ENCODE measurements at places on chromosomes 7 and 10.

GRCh38 chr10:6134099-6134823 is 45.4 kb downstream of the RBM17 start:
- DNase-seq = no peak

GRCh38 chr7:142754681-142755575 is 5.7 kb downstream of the PRSS1 start:
- no peak for DNase-seq

DNA sequence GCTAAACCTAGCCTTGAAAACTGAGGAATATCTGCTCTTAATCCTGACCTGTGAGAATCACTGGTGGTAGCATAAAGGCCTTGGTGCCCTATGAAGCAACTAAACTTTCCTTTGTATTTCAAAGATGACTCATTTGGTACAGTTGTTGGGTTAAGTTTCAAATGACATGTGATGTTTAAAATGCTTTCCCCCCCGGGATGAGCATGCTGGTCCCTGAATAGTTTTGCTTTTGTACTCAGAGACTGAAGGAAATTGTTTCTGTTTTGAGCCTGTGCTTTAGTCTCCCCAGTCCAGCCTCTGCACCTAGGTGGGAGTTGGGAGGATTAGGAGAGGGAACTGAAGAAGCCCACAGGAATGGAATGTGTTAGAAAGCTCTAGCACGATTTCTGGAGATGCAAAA is 258.9 kb upstream of the NPY start:
- DNase-seq = no peak

DNA sequence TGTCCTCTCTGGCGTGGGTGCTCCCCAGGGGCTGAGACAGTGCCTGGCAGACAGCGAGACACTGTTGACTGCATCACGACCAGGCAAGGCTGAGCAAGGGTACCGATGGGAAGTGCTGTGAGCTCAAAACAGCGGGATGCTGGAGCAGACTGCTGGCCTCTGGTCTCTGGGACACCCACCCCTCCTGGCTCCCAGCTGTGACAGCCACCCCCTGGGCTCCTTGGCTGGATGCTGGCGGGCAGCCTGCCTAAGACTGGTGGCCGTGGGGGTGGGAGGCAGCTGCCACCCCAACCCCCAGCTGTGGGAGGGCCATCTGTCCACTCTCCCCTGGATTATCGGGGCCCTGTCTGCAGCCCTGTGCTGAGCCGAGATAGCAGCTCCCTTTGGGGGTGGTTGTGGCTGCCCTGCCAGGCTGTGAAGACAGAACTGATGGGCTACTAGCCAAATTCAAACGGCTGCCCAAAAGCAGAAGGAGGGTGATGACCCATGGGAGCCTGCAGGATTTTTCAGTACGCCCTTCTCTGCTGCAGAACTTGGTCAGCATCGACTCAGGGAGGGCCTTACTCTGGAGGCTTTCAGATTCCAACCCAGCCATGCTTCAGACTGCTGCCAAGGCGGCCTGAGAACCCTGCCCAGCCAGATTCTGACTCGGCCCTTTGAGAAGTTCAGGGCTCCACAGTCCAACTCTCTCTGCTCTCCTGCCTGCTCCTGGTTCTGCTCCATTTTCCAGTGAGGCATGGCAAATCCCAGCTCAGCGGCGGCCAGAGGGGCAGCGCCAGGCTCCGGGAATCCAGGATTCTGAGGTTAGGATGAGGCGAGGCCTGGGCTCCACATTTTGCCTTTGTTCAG is 125.3 kb downstream of the NEURL1 start:
- DNase-seq = no peak

DNA sequence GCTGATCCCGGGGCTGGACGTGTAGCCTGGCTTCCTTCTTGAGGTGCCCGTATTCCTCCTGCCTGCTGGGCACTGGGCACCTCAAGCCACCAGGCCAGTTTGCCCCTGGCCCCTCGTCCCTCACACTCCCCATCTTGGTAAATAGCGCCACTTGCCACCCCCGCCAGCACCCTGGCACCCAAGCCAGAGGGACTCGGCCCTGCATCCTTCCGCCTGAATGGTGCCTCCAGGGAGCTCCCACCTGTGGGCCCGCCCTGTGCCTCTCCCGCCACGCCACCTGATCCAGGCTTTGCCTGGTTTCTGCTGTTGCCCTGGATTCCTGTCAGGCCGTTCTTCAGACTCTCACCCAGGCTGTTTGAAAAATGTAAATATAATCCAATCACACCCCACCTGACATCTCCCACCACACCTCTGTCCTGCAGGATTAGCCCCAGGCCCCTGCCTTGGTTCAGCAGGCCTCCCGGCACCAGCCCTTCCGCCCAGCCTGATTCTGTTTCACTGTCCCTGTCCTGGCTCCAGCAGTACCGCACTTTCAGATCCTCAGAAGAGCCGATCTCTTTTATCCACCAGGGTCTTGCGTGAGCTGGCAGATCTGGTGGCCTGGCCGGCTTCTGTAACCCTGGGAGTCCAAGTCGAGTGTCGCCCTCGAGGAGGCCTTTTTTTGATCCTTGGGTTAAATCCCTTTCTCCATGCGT is 33.8 kb downstream of the WIPI2 start:
- DNase-seq = no peak

GRCh38 chr10:48983648-48984351 is 44.2 kb upstream of the LRRC18 start:
- DNase-seq = no peak

DNA sequence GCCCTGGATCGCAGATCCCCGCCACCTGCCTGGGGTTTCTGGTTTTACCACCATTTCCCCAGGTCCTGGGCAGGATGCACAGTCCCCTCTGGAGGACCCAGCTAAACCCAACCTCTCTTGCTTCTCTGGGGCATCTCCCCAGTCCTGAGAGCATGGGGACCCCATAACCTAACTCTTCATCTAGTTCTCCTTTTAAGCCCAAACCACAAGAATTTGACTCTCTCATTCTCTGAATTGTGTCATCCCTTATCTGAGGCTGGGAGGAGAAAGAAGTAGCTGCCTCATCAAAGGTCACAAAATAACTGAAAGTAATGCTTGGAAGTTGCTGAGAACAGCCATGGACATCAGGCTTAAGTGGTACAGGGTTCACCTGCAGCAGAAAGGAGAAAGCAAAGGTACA is 159.9 kb downstream of the FGFR2 start:
- DNase-seq = no peak

DNA sequence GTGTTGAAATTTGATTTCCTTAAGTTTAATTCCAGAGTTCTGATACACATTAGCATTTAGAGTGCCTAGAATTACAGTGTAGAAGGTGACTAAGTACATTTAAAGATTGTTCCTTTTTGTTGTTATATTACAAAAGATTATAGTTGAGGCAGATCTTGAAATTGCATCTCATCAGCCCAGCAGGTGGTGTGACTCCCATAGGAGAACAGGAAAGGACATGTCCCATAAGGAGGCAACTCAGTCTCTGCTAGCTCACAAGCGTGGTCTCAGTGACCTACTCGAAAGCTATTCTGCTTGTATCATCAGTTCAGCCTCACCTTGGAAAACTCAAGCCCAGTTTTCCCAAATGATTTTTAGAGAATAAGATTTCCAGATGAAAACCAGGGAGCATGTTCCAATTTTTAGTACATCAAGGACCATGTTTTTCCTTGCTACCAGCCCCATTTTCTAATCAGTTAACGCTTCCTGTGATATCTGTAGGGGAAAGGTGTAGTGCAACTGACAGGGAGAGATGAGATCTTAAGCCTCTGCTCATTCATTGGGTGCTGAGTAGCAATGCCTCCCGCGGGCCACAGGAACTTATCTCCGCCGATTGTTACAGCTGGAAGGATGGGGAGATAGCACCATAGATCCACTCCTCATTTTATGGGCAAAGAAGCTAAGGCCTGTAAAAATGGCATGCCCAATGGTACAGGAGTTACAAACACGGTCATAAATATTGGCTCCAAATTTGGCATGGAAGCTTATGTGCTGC is 1.1 kb upstream of the GNAI1 start:
- DNase-seq = no peak

DNA sequence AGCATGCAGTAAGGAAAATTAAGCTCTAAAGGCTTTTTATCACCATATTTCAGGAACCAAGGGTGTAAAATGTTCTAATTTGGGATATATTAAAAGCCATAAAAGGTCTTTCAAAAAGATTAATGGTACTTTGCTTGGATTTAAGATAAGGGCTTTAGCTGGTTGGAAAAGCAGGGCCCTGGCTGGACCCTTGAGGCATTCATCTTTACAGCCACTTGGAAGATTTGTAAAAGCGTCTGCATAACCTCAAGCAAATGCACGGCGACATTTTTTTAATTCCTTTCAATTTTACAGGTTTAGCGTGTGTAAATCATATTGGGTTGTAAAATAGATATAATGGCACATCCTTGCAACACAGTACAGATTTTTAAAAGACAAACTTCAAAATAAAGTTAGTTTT is 27.2 kb downstream of the FAM204A start:
- no peak for DNase-seq

DNA sequence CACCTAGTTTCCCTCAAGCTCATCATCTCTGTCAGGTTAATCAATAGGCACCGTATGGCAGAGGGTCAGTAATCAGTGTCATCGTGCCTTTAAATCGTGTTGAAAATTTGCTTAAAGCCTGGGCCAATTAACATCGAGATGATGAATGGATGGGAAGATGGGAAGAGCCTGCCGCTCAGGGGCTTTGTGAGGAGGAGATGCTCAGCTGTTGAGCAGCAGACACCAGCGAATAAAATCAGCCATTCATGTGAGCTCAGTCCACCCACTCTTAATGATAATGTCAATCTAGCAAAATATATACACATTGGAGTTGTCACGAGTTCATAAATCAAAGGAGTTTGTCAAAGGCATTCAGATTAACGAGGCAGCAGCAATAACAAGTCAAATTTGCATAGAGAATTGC is 97.7 kb downstream of the BTRC start:
- DNase-seq = no peak

GRCh38 chr7:16918288-16918895 is 36.6 kb upstream of the AGR3 start:
- DNase-seq = no peak

DNA sequence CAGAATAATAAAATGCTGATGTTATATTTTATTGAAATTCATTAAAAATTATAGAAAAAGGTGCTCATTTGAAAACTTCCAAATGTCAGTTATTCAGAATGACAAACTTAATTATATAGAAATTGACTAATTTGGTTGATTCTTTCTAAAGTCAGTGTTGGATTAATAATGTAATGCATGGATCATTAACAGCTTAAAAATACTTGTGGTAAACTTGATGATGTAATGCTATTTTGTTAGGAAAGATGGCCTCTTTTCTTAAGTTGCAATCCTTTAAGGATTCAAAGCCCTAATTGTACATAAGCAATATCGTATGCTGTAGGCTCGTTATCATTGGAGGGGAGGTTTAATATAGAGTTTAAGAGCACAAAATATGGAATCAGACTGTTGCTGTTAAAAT is 141.2 kb downstream of the ZEB1 start:
- no peak for DNase-seq

DNA sequence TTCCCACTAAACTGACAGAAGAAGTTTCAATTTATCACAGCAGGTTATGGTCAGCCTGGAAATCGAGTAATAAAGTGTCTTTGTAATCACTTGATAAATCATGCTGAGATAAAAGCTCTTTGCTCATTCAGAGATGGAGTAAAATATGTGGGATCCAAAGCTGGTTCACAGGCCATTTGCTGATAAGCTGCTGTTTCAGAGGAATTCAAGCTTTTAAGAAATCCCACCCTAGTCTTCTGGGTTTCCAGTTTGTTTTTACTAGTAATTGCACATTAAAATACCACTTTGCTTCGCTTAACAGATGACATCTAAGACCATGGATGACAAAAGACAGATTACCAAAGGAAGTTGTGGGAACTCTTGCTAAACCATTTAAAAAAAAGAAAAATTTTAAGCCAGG is 37.4 kb upstream of the CDK6 start:
- no peak for DNase-seq

GRCh38 chr10:36468620-36469019 is 656.8 kb upstream of the ANKRD30A start:
- no peak for DNase-seq

GRCh38 chr10:112390125-112390703 is 16.3 kb downstream of the ACSL5 start:
- DNase-seq = no peak

DNA sequence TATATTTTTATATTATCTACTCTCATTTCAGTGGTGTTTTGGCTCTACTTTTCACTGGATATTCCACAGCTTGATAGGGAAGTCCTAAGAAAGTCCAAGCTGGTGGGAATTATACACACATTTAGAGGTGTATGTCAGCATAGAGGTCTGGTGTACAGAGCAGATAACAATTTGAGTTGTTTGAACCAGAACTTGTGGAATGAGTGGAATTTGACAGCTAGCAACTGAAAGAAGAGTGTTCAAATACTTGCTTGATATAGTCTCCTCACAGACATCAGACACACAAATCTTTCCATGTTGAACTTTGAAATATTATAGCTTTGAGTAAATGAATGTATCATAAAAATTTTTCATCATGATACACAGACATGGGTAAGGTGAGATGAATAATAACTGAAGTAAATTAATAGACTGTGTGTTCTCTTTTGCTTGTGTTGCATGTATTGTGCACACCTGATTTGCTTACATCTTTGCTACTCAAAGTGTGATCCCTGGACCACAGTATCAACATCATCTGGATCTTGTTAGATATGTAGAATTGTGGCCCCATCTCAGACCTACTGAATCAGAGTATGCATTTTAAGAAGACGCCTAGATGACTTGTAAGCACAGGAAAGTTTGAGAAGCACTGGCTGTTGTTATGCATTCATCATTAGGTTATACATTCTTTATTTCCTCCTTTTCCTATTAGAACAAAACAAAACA is 91.5 kb downstream of the ABCA13 start:
- DNase-seq = no peak

GRCh38 chr7:152504367-152504766 is 68.6 kb upstream of the KMT2C start:
- no peak for DNase-seq

- no peak for DNase-seq
Measured at GRCh38 chr7:47236480-47237129, 345.3 kb downstream of the TNS3 start.

DNA sequence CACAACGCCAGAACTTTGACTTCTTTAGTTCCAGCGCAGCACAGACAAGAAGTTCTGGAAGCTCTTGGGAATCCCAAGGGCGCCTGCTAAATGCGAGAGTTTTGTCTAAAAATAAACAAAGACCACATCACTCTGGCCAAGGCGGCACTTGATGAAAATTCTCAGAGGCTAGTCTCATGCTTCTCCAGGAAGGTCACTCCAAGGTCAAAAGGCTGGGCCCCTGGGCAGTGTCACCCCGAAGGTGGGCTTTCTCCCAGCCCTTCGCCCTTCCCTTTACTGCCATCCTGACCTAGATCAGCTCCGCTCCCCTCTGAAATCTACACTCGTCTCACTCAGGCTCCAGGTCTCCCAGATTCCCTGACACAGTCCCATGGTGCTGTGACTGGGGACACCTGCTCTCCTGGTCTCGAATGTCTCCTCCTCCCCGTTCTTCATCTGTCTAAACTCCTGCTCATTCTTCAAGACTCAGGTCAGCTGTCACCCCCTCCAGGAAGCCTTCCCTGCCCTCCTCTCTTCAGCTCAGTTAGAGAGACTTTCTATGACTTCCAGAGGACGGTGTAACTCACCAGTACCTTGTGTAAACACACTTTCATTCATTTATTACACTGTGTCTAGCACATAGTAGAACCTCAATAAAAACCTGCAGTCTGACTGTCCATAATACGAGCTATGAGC is 10.5 kb downstream of the FAM53B start:
- no peak for DNase-seq

- DNase-seq = no peak
Measured at GRCh38 chr10:18400201-18400905, 251.0 kb downstream of the NSUN6 start.

All from forelimb muscle (tissue), 1 donor.